Right ventricle myocardium inferior (tissue), 1 donor: ENCODE measurements at places on chromosomes 5 and 9. TPM values are rescaled to one million over a fixed set of nuclear protein-coding genes. Genes with fewer than 3 reads are reported as not detected.

DNA sequence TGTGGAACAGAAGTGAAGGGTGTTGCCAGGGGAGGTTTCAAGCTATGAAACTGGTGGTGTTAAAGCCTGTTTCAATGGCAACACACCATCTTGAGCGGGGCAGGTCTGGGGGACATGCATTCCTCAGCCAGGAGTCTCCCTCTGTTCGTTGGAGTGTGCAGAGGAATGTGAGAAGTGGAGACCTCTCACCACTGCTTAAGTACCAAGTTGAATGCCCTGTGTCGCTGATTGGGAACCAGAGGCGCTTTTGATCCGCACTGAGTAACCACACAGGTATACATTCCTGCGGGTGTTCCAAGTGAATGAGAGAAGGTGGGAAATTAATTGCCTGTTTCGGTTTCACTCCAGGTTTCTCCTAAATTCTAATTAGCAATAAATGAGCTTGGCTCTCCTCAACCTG is 99.4 kb downstream of the LIX1 start:
- no peak for DNase-seq

PPP3R2 gene
- total RNA-seq: not detected

DNA sequence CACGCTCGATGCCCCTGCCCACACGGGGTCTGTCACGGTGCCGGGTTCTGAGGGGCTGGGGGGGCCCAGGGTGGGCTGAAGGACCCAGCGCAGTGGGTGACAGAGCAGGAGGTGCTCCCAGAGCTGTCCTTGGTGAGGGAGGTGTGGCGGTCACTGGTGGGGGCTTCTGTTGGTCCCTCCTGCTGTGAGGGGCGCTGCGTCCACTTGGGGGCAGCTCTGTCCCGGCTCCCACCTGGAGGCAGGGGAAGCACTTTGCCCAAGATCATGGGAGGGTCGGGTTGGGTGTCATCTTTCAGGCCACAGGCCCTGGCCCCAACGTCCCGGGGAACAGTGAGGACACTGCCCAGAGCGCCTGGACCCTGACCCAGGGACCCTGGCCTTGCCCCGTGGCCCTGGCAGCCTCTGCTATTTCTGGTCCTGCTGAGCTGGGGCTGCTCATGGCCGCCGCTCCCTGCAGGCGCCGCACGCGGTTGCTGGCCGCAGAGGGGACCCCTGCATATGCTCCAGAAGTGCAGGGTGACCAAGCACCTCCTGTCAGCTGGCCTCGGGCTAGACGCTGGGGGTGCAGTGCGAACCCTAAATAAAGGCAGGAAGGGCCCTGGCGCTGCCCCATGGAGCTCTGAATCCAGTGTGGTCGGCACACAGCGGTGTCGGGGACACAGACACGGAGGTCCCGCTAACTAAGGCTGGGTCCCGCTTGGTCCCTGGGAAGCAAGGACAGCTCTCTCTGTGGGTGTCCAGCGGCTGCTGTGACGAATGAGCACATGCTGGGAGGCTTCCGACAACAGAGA is 11.6 kb upstream of the RNU6ATAC start:
- peak; percentile 70 for DNase-seq

DNA sequence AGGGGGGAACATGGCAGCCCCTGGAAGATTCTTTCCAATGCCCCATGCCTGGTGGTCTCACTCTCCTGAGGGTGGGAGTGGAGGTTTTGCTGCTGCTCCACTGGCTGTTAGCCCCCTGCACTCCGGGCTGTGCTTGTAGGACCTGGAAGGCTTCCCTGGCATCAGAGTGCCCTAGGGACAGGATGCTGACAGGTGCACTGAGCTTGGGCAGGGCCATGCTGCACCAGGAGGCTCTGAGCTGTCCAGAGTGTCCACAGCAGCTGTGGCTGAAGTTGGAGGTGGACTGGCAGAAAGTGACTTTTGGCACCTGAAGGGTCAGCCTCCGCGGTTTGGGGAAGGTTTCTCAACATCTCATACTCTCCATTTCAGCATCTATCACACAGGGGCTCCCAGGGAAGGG is 249.1 kb downstream of the GADD45G start:
- no peak for DNase-seq

DNA sequence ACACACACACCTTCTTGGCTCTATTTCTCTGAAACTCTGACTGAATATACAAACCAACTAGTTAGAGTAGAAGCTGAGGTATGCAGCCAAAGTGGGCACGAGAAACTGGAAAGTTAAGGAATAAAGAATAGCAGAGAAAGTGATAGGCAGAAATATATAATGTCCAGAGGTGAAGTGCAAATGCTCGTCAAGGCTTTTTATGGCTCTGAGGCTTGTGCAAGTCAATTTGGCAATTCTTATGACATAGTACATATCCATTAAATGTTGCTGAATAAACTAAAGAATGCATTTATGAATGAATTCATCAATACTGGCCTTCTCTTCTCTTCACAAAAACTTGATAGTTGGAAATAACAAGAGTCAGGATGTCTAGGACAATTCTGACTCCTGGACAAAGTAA is 490.1 kb upstream of the DMAC1 start:
- DNase-seq: no peak

ADAMTS13 gene
- total RNA-seq: 3.6 TPM

DNA sequence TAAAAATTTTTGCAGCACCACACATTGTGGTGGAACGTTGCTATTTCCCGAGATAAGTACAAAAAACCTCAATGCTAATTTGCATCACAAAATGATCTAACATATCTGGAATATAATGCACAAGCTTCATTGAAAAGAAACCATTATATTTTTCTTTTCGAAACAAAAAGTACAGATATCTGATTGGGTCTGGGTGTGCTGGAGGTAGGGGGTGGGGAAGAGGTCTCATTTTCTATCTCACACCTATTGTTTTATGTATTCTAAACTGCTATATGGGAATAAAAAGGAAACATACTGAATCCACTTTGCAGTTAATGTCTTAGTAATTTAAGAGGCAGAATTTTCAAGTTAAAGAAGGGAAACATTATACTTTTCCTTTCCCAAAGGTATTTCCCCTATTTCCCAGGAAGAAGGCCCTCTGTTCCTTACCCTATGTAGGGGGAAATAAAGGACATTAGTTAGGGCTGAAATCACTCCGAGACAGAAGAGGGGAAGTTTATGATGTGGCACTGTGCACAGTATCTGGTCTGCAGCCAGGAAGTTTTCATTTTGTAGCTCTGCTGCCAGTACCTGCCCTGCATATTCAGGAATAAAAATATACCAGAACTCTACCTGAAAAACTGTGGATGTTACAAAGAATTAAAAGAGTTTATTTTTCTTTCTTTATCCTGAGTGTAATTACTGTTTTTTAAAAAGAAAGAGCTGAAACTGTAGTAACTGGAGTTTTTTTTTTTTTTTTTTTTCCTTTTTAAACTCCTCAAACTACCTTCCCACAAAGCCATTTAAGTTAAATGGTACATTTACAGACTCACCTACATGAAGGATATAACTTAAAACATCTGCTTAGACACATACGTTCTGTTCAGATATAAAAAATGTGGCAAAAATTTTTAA is 7.4 kb downstream of the MEF2C start:
- DNase-seq: no peak

GRCh38 chr5:133341296-133341695 is 271.0 kb downstream of the FSTL4 start:
- no peak for DNase-seq

DNA sequence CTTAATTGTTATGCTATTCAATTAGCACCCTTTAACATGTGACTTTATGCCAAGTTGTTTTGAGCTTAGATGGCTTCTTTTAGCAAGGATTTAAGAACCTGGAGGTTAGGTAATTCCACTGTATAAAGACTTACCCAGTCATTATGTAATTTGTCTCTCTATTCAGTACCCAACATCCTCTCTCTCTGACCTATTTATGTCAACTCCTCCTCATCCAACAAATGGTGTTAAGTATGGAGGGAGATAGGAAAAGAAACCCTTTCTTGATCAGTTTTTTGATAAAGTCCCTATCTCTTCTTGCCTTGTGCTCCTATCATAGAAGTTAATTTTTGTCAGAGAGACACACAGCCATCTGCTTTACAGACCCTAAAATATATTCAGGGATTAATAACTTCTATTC is 181.2 kb upstream of the GPR151 start:
- no peak for DNase-seq

SLC6A7 gene
- total RNA-seq: not detected

IL13 gene
- not detected for total RNA-seq

LHFPL2 gene
- total RNA-seq: 6.0 TPM

GRCh38 chr5:139644001-139644456 is 4.1 kb upstream of the CXXC5 start:
- no peak for DNase-seq

- DNase-seq: no peak
Measured at GRCh38 chr9:92668746-92669526, 995 bp downstream of the IPPK start.

DNA sequence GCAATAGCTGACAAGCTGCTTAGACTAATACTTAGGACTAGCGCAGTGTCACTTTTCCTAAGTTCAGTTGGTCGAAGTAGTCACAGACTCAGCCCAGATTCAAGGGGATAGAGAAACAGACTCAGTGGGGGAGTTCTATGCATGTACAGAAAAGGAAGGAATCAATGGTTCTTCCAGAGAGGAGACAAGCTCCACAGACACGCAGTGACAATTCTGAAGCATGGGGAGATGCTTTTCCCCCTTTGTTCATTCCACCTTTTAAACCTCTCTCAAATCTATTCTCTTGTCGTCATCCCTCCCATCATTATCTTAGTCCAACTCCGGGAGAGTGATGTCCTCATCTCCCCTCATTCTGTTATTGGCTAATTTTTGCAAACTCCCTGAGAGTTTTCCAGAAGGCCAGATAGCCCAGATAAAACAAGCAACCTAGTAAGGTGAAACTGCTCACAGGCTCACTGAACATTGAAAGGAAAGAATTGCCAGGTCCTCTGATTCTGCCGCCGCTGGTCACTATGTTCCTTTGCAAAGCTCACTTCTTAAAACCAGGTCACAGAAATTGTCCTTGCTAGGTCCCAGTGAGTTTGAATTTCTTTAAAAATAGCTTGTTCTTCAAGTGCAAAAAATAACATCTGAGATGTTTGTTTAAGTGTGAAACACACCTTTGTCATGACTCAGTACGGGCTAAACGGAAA is 13.4 kb upstream of the STRBP start:
- DNase-seq: no peak

- DNase-seq: peak; percentile 37
Measured at GRCh38 chr9:93679536-93680442, 103.4 kb downstream of the PHF2 start.

PCDHGA1 gene
- 3.2 TPM for total RNA-seq

GRCh38 chr5:61450493-61451279 is 118.6 kb downstream of the ZSWIM6 start:
- DNase-seq: no peak

DNA sequence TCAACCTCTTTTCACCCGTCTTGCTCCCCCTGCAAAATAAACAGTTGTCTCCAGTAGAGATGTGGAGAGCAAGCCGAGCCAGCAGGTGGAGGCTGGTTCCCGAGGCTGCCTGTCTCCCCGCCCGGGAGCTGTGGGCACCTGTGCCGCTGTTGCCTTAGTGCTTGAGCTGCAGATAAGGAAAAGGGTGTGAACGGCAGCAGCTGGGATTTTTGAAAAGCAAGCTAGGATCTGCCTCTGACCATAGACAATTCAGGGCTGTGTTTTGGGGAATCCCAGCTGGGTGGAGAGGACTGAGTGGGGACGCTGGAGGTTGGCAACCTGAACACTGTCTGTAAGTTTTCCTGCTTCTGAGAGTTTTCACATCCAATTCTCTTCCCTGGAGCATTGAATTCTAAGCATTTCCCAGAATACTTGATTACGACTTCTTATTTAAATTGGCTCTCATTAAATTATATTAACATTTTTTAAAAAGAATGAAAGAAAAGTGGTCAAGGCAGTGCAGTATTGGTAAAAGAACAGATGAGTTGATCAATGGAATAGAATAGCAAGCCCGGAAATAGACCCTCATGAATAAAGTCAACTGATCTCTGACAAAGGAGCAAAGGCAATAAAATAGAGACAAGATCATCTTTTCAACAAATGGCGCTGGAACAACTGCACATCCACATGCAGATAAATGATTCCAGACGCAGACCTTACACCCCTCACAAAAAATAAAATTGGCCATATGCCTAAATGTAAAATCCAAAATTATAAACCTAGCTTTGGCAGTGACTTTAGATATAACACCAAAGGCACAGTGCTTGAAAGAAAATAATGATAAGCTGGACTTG is 9.7 kb downstream of the WNK2 start:
- DNase-seq: no peak

- no peak for DNase-seq
Measured at GRCh38 chr9:36946653-36947052, 87.4 kb downstream of the PAX5 start.

PTPRD gene
- total RNA-seq: 13.3 TPM

DNA sequence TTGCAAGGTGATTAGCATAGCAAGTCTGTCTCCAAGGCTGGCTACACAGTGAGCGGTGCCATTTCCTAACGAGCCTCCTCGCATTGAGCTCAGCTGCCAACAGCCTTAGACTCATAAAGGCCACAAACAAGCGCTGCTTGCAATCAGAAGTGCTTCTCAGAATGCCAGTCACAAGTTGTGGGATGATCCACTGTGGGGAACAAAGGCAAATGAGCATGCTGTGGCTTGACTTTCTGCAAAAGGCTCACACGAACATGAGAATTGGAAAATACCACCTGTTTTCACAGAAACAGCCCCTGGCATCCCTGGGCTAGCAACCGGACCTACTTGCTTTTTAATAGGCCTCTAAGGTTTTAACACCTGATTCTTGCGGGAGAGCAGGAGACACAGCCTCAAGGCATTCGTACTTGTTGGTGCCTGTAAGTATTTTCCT is 215.5 kb downstream of the FANCC start:
- DNase-seq: no peak

DNA sequence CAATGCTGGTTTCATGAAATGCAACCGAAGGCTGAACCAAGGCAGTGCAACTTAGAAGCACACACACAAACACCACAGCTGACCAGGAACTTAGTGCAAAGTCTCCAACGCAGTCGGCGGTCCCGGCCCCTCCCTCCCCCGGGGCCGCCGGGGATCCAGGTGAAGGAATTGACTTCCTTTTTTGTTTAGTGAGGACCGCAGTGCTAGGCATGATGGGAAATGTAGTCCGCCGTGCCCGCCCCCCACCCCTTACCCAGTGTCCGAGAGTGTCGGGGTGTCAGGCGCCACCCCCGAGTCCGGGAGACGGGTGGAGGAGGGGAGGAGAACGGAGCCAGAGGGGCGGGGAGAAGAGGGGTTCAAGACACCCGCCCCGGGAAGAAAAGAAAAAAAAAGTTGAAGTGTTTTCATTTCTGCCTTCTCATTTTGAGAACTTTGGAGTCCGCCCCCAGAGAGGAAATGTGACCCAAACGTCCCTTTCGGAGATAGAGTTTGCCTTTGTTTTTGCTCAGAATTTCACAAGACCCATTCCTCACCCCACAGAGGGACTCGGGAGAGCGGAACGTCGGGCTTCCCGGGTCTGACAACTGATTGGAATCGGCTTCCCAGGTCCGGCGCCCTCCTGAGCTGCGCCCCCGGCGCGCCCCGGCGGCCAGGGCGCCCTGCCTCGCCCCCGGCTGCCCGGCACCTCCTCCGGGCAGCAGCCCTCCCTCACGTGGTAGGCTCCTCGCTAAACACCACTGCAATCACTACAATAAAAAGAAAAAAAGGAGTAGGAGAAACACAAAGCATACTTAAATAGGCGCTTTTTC is 2.0 kb downstream of the IER5L start:
- peak; percentile 91 for DNase-seq

CMYA5 gene
- 886 TPM for total RNA-seq

AHRR gene
- total RNA-seq: 2.1 TPM
